ENCODE measurements at places on chromosomes 11 and 22. TPM values are rescaled to one million over a fixed set of nuclear protein-coding genes. Genes with fewer than 3 reads are reported as not detected.

The KCNC1 gene
- total RNA-seq: not detected

The KRTAP5-2 gene
- not detected for total RNA-seq

The CHRM1 gene
- total RNA-seq: not detected

The MAP6 gene
- 5.7 TPM for total RNA-seq

The MYOD1 gene
- not detected for total RNA-seq

The DGCR6 gene
- total RNA-seq: 0.19 TPM

The RASD2 gene
- total RNA-seq: 0.12 TPM

The DDI1 gene
- total RNA-seq: not detected

The DERL3 gene
- total RNA-seq: 0.53 TPM

Measured in aortic smooth muscle cell (primary cell).